CD4-positive, alpha-beta T cell treated with Interleukin-10 for 1 hour (primary cell): ENCODE measurements at places on chromosomes 7 and 10.

DNA sequence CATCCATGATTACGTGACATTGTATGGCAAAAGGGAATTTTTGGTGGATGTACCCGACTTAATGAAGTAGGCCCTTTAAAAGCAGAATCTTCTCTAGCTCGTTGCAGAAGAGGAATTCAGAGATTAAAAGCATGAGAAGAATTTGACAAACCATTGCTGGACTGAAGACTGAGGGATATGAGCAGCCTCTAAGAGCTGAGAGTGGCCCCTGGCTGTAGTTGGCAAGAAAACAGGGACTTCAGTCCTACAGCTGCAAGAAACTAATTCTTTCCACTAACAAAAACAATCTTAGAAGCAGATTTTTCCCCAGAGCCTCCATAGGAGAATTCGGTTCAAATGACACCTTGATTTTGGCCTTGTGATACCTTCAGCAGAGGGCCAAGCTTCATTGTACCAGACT lies 34.1 kb downstream of the MACC1 start:
- DNase-seq = no peak

DNA sequence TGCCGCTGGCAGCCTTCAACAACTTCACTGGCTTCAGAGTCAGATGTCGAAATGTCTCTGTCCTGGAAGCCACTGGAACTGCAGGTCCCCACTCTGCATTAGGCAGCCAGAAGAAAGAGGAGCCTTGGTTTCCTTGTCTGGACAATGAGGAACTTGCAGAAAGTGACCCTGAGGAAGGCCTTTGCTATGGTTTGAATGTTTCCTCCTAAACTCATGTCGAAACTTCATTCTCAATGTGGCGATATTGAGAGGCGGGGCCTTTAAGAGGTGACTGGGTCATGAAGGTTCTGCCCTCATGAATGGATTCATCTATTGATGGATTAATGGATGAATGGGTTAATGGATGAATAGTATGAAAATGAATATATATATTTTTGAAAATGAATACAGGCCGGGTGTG lies 61.6 kb upstream of the GPR26 start:
- DNase-seq = no peak

DNA sequence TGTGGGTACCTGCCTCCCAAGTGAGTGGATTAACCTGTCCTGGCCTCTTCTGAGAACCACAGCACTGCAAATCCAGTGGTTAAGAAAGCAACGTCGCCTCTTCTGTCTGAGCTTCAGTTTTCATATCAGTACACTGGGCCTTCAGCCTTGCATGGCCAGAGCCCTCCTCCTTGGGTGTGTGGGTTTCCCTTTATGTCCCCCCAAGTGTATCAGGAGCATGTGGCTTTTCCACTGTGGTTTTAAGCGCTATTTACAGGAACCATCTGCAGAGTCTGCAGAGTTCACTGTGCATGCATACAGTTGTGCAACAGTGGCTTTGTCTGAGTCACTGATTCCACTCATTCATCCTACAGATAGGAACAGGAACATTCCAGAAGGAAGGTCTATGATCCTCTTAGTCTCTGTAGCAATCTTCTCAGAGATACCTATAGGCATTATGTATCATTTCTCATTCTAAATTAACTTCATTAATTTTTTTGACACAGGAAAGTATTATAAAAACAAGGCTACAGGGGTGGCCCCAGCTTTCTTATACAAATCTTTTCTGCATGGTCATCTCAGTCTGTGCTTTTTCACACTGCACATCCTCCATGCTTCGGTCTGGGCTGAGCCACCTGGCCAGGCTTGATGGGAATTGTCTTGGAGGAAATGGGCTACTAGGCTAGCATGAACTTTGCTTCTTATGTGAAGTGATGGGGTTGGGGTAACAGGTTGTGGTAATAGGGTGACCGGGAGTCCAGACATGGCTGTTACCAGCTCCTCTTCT lies 17.1 kb downstream of the MBL2 start:
- no peak for DNase-seq

GRCh38 chr7:116988363-116988989 lies 35.2 kb downstream of the ST7 start:
- DNase-seq = no peak

GRCh38 chr10:127945341-127945758 lies 38.4 kb downstream of the PTPRE start:
- DNase-seq = peak; percentile 24

DNA sequence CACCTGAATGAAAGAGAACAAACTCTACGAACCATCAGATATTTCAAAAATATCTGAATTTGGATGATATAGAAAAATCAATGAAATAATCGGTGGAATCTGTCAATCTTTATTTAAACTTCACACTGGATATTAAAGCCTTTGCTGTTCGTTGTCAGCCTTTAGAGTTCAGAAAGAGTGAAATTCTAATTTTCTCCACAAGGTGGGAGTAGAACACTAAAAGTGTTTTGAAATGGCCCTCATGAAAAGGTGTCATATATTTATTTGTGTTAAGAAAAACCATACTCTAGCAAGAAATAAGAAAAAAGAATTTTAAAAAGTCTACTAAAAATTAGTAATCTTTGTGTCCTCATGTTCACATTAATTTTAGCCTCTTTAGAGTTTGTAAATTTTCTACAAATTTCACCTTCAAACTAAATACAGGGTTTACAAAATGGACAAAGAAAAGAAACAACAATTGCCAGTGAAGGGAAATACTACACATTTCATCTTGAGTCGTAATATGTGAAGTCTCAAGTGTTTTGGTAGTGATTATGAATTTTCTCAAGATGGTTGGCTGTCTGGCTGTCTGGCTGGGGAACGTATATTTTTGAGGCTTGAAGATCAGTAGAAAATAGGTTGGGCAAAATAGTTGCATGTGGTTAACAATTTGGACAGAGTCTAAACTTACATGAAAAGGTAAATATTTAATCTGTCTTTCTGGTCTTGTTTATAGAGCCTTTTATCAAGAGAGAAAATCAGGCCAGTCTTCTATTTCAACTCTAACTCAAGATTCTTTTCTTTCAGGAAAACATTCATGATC lies 43.7 kb downstream of the DNAJB9 start:
- DNase-seq = peak; percentile 59
